ENCODE measurements at places on chromosomes 7 and 10.

DNA sequence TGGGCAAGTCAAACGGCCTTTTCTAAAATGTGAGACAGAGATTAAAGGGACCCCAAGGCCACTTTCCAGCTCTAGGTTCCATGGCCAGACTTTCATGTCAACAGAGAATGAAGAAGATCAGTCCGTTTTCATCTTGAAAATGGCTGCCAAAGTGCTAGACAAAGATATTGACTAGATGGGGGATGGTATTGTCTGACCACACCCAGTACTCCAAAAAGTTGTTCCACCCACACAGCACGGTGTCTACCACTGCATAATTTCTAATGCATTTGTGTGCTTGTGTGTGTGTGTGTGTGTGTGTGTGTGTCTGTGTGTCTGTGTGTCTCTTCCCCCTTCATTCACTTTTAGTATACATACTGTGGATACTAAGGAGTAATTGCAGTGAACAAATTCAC is 1.3 kb downstream of the COL1A2 start:
- no peak for DNase-seq

DNA sequence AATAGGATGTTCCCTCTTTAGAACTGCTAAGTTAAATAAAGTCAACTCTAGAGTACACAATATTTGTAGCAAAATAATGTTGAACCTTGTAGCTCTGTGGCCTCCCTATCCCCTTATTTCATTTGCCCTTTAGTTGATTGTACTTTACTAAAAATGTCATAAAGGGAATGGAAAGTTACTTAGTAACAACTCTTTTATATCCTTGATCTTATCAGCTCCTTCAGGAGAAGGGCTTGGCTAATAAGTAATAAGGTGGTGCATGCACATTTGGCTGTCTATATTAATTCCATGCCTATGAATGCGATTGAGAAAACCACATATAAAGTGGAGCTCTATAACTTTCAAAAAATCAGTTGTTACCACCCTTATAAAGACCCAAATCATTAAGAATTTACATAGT is 41.5 kb upstream of the GATA3 start:
- no peak for DNase-seq

DNA sequence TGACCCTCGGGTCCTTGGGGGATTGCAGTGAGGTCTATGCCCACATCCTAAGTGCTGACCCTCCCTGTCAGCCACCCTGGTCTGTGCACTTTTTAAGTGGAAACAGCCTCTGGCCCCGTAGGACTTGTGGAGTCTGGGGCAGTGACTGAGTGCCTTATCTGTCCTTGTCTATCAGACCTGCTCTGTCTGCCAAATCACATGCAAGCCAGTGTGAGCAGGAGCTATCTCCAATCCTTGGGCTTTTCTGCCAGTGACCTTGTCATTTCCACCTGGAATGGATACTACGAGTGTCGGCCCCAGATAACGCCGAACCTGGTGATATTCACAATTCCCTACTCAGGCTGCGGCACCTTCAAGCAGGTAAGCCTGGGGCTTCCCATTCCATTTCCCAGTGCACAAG is 62.7 kb downstream of the C10orf120 start:
- no peak for DNase-seq

GRCh38 chr10:1476455-1476803 is 260.9 kb downstream of the ADARB2 start:
- no peak for DNase-seq

DNA sequence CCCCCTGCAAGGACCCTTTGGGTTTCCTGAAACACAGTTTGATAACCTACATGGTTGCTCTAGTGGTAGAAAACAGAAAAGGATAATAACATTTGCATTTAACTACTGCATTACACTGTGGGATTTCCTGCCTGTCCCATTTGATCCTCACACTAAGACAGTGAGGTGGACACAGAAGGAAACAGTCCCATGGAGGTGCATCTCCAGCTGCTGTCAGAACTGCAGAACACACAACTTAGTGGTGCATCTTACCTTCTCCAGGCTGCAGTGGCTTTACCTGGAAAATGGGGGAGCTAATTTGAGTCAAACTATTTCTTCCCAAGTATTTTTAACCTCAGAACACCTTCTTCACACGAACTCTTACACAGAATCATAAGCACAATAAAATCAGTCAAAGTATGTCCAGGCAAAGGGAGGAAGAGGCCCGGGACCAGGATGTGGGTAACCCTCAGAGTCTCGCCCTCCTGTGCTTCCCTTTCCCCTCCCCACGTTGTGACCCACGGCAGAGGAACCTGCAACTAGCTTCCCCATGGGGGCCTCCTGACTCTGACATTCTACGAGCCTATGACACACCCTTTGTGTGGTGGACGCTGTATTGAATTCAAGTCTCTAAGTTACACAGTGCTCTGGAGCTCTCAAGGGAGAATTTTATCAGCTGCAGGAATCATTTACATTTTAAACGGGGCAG is 33.7 kb downstream of the SCRN1 start:
- no peak for DNase-seq

- no peak for DNase-seq
Measured at GRCh38 chr7:139898483-139898882, 69.4 kb downstream of the TBXAS1 start.

- no peak for DNase-seq
Measured at GRCh38 chr10:74640134-74640921, 186.1 kb upstream of the KAT6B start.
